ENCODE measurements at places on chromosomes 4 and X.

GRCh38 chrX:46882266-46882665 lies 30.0 kb upstream of the JADE3 start:
- no peak for DNase-seq

DNA sequence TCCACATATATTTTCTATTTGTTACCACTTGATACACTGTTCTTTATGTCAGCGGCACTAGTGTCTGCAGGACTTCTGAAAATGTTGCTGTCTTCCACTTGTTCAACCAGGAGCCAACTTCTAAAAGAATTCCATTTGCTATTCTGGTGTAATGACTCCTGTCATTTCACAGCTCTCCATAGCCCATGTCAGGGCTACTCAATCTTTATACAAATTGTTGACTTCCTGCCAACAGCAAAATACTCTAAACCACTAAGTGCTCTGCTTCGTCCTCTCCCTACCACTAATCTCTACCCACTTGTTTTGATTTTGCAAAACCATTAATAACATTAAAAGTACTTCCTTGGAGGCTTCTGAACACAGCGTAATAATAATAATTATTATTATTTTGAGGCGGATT lies 7.2 kb downstream of the CTSO start:
- peak; percentile 36 for DNase-seq

DNA sequence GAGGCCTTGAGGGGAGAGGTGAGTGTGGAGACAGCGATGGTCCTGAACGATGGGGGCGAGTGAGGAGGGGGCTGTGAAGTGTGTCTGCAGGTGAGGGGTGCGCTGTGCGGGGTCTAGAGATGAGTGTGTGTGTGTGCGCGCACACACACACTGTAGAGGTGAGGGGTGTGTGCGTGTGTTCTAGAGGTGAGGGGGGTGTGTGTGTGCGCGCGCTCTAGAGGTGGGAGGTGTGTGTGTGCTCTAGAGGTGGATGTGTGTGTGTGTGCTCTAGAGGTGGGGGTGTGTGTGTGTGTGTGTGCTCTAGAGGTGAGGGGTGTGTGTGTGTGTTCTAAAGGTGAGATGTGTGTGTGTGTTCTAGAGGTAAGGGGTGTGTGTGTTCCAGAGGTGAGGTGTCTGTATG lies 574 bp downstream of the BST1 start:
- DNase-seq: no peak

GRCh38 chr4:168717847-168718246 lies 221.0 kb downstream of the PALLD start:
- no peak for DNase-seq

DNA sequence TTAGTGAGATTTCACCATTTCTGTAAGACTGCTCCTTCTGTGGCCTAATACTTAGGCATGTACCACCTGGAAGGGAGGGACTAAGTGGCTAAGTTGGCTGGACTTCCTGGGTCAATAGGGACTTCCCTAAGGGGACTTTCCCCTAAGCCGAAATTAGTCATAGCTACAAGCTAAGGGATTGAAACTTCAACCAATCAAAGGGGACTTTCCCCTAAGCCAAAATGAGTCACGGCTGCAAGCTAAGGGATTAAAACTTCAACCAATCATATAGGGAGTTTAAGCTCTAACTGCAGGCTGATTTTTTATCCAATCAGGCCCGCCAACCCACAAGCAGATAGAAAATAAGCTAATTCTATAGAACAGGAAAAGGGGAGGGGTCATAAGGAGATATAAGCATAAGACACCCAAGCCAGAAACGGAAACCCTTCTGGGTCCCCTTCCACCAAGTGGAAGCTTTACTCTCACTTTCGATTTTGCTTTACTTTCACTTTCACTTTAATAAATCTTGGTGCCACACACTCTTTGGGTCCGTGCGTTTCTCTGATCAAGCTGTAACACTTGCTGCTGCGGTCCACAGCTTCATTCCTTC lies 382.8 kb downstream of the KLHL4 start:
- no peak for DNase-seq

GRCh38 chrX:40158036-40158706 lies 60.4 kb upstream of the BCOR start:
- DNase-seq: no peak

GRCh38 chr4:4320528-4320927 lies 30.5 kb downstream of the ZBTB49 start:
- no peak for DNase-seq

DNA sequence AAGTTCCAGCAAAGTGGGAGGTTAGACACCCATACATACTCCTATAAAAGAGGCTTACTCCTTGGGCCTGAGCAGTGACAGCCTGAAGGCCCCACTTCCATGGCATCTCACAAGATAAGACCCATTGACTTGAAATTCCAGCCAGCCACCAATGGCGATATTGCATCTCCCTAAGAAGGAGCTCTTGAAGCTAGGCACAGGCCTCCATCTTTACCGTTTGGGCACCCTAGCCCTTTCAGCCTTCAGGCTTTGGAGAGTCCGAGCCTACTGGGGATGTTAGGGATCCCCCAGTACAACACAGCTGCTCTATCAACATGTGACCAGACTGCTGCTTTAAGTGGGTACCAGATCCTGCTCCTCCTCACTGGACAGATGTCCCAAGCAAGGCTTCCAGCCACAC lies 189.5 kb downstream of the MAGEE1 start:
- DNase-seq: no peak

GRCh38 chrX:39542316-39542715 lies 555.4 kb downstream of the BCOR start:
- DNase-seq: no peak
